ENCODE measurements at places on chromosomes 6 and 20. TPM values are rescaled to one million over a fixed set of nuclear protein-coding genes. Genes with fewer than 3 reads are reported as not detected.
A peak's percentile ranks its signal among the peaks of the same experiment; 100 is the strongest.

GRCh38 chr20:3869839-3870634 is 19.1 kb upstream of the PANK2 start:
- DNase-seq: no peak

GGTLC1 gene
- total RNA-seq: not detected

GSTA3 gene
- not detected for total RNA-seq

GRCh38 chr6:103893141-103893581 is 966.6 kb downstream of the HACE1 start:
- peak; percentile 57 for DNase-seq
